Bone marrow (tissue), 2 donors: ENCODE measurements at places on chromosomes 7 and 10.

DNA sequence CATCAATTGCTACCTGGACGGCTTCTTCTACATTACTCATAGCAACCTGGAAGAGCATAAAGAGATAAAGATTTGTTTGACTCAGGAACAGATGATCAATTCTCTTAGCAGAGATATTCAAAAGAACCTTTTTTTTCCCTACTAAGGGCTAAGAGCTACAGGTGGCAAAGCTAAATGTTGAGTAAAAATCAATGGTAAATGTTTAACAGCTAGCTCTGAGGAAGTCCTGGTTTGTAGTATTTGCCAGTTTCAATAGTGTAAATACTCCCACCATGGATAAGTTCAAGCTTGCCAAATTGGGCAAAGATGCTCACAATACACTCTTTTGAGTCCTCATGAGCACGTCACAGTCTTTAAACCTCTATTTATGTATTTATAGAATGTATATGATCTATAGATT, 64.0 kb downstream of the AKR1E2 start:
- DNase-seq, result no peak

DNA sequence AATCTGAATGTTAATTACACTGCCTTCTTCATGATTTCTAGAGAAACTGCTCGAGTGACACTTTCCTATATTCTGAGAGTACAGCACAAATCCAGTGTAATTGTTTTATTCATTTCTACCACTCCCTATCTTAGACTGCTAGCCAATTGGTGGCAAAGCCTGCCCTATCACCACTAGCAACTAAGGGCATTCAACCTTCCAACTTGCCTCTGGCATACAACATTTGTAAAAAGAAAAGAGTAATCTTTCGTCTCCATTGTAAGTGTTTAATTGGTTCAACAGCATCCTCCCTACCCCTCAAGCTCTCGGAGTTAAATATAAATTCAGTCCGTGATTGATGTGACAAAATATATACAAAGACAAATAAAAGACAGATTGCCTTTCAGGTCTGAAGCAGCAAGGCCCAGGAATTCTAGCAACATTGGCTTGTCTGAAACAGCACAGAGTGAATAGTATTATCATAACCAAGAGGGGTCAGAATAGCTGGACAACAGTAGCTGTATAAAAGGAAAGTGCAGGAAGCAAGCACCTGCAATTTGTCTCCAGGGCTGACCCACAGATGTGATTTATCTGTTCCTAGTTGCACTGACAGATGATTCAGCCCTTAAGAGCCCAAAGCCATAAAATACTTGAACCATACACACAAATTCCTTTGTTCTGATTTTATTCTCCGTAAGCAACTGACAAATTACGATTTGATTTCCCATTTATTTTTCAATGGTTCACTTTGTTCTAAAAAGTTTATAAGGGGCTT, 47.6 kb upstream of the ANKRD1 start:
- DNase-seq, result no peak

DNA sequence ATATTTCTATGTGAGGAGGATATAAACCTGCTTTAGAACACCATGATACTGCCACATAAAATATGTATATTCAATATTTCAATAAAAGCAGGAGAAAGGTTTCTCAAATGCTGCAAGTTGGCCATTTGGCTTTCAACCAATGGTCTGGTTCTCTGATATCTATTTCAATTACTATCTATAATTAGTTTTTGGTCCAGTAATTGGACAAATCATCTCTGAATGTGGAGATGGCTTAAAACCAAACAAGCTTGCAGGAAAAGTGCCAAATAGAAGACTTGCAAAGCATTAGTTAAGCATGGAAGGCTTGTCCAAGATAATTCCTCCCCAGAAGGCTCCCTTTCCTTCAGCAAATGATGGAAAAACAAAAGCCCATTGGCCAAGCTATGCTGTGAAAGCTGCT, 140.1 kb downstream of the CPEB3 start:
- DNase-seq, result no peak

- no peak for DNase-seq
Measured at GRCh38 chr7:116499168-116500077, at the start of gene CAV2. TSS of gene CAV2 (plus strand) at chr7:116499738. CDS start at chr7:116499782, 44 bp downstream.

GRCh38 chr10:77506517-77507200, 130.9 kb downstream of the KCNMA1 start:
- no peak for DNase-seq

DNA sequence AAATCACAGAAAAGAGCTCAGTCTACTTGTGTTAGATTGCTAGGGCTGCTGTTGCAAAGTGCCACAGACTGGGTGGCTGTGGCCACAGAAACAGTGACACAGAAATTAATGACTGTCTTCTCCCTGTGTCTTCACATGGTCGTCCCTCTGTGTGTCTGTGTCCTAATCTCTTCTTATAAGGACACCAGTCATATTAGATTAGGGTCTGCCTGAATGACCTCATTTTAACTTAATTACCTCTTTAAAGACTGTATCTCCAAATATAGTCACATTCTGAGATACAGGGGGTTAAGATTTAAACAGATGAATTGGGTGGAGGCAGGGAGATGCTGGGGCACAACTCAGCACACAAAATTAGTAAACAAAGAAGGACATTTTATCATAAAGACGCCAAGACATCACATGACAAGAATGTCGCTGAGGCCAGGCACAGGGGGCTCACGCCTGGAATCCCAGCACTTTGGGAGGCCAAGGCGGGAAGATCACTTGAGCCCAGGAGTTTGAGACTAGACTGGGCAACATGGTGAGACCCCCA, 23.3 kb upstream of the PARD3 start:
- no peak for DNase-seq

DNA sequence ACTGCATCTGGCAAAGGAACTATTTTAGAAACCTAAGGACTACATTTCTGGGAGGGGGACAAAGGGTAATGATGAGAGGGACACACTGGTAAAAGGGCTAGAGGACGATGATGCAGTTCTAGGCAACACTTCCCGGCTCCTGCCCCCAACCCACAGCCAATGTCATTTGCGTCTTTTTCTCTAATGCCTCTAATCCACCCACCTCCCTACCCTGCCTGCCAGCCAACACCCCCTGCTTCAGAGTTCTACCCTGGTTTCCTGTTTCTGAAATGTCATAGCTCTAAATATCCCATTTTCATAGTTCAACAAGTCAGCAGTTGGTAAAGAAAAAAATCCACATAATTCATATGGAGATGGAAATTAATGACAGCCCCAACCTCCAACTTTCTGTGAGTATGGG, 79.0 kb downstream of the KIAA1549 start:
- no peak for DNase-seq

DNA sequence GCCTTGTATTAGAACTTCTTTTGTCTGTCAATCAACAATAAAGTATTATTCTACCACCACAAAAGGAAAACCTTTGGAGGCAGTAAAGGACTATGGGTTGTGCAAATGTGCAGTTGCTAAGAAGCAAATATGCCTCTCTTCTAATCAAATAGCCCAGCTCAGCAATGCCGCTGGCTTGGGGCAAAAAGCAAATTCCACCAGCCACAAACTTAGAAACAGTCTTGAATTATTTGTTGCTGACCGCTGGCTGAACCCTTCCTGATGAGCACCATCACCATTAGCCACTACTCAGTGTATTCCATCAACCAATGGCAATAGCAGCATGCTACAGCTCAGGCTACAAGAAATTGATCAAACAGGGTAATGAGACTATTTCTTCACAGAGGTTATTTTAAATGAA, 51.0 kb downstream of the SKAP2 start:
- no peak for DNase-seq

- DNase-seq, result no peak
Measured at GRCh38 chr10:64762861-64763260, 1241.7 kb downstream of the REEP3 start.

DNA sequence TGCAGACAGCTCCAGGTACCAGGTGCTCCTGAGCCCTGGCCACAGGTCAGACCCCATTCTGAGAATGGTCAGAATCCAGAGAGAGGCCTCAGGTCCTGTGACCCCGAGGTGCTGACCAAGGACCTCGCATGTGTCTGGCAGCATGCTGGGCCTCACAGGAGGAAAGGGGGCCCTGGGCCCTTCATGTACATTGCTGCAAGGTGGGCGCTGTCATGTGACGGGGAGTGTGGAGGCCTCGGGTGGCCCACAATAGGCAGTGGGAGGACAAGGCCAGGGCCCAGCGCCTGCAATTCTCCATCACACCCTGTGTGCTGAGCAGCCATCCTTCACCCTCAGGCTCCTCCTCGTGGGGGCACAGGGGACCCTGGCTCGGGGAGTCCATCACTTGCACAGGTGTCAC, 15.5 kb upstream of the RET start:
- DNase-seq, result no peak

DNA sequence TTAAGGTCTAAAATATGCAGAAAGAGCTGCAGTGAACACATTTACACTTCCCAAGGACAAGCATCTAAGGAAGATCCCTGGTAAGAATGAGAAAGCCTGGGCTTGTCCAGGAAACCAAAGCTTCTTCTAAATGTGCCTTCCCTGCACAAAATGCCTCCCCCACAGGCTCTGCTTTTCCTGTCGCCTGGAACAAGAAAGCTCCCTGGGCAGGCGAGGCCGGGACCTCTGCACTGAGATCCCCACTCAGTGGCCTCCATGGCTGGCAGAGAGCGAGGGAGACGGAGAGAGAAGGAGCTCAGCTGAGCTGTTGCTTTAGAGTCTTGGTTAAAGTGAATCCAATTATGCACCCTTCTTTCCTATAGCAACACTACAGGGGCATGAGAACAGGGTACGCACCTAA, 75.6 kb downstream of the AMZ1 start:
- no peak for DNase-seq

DNA sequence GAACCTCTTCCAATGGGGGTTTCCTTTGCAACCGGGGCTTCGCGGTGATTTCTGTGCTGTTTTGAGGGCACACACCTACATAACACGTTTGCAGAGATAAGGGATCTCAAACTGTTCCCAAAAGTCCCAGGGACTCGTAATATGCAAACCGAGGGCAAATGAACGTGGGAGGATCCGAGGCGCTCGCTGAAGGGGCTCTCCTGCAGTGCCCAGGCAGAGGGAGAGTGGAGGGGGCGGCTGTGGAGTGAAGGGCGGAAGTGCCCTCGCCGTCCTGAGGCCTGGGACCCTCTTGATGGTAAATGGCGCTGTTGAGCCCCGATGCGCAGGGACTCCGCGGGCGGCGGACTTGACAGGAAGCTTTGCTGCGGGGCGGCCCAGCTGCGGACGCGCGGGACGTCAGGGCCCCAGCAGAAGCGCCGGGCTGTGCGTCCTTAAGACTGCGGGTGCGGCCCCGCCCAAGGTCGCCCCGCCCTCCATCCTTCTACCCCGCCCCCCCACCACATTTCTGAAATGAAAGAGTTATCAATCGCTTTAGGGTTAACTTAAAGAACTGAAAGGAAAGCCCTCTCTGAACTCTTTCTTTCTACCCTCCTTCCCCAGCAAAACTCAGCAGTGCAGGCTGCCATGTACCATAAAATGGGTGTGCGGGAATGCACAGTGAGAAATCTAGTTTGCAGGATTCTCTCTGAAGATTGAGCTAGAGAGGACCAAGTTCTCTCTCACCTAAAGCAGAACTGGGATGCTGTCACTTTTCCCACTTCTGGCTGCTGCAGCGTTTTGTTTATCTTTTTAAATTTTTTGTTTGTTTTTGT, 151.8 kb upstream of the YAE1 start:
- no peak for DNase-seq

DNA sequence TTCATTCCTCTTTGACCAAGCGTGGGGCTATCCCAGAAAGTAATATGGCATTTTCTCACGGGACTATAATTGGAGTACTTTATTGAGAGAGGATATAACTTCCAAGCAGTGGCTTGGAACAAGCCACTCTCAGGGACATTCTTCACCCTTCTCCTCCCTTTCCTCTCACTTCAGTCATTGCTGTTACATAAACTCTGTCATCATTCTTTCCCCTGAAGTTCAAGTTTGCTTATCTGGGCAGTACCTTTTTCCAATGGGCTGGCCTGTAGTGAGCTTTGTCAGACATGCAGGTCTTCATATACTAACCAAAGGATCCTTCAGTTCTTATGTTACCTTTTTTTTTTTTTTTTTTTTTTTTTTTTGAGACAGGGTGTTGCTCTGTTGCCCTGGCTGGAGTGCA, 58.7 kb upstream of the KMT2E start:
- DNase-seq, result no peak

- DNase-seq, result no peak
Measured at GRCh38 chr7:17674166-17674942, 265.9 kb downstream of the SNX13 start.

DNA sequence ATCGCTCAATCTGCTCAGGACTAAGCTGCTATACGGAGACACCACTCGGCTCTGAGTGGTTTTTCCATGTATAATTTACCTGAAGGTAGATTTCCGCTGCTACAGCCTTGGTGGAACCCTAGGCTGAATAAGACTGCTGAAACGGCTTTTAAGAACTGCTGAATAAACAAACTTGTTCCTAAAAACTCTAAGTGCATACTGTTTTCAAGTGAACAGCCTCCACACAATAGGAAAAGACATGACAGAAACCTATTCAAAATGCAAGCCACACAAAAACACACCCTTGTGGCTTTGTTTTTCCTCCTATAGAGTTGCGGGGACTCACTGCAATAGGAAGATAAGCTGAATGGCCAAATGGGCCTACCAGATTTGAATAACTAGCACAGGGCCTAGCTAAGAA, 117.2 kb downstream of the UBE2H start:
- DNase-seq, result no peak

DNA sequence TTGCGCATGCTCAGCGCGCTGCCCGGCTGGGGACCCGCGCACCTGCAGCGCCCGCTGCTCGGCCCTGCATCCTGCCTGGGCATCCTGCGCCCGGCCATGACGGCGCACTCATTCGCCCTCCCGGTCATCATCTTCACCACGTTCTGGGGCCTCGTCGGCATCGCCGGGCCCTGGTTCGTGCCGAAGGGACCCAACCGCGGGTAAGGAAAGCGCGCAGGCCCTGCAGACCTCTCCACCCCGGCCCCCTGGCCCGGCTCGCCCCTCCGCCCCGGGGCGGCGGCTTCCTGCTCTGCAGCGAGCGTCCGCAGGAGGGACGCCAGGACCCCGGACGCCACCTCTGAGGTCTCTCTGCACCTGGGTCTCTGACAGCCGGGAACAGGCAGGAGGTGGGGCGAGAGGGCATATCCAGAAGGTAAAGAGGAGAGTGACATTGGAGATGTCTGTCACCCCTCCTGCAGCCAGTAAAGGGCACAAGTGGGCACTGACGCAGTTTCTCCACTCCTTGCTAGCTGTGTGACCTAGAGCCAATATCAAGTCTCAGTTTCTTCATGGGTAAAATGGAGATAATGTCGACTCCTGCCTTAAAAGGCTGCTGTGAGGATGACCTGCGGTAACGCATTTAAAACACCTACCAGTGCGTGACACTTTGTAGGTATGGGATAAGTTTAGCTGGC, 338 bp downstream of the ATP6V0E2 start:
- no peak for DNase-seq

DNA sequence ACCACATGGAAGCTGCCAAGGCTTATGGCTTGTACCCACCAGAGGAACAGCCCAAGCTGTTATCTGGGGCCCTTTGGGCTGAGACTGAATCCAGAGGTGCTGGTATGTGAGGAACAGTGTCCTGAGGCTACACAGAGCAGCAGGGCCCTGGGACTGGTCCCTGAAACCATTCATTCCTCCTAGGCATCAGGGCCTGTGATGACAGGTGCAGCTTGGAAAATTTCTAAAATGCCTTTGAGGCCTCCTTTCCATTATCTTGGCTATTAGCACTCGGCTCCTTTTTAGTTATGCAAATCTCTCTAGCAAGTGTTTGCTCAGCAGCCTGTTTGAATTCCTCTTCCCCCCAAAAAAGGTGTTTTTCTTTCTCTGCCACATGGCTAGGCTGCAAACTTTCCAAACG, 1151.7 kb upstream of the LRRN3 start:
- no peak for DNase-seq
